ENCODE measurements at places on chromosomes 11 and 22.

DNA sequence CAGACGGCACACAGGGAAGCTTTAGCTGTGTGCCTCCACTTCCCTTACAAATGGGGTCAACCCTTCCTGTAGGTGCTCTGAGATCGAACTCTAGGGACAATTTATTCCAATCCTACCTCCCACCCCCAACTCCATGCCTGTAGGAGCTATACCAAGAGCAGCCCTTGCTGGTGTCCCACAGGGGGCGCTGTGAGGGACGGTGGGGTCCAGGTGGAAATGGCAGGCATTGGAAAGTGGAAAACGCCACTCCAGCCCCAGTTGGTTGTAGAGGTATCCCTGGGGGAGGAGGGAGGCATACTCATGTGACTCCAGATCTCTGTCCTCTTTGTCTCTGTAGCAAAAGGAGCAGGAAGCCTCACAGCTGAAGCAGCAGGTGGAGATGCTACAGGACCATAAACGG is 161.3 kb downstream of the MYO18B start:
- peak; percentile 66 for DNase-seq
- H3K27ac ChIP-seq = no peak overlapping the region
- no peaks in the 10 kb centered on the region for H3K4me1 ChIP-seq
- H3K36me3 ChIP-seq = no peaks in the 10 kb centered on the region

GRCh38 chr11:83159902-83160865 is 3.3 kb downstream of the PCF11 start:
- peaks cover 21% of the 10 kb centered on the region for H3K36me3 ChIP-seq
- H3K4me3 ChIP-seq = peak overlapping the region; percentile 91
- H3K4me1 ChIP-seq = peaks cover 17% of the 10 kb centered on the region
- no peak overlapping the region for H3K27ac ChIP-seq
- H3K27me3 ChIP-seq = no peaks in the 10 kb centered on the region
- DNase-seq = no peak

DNA sequence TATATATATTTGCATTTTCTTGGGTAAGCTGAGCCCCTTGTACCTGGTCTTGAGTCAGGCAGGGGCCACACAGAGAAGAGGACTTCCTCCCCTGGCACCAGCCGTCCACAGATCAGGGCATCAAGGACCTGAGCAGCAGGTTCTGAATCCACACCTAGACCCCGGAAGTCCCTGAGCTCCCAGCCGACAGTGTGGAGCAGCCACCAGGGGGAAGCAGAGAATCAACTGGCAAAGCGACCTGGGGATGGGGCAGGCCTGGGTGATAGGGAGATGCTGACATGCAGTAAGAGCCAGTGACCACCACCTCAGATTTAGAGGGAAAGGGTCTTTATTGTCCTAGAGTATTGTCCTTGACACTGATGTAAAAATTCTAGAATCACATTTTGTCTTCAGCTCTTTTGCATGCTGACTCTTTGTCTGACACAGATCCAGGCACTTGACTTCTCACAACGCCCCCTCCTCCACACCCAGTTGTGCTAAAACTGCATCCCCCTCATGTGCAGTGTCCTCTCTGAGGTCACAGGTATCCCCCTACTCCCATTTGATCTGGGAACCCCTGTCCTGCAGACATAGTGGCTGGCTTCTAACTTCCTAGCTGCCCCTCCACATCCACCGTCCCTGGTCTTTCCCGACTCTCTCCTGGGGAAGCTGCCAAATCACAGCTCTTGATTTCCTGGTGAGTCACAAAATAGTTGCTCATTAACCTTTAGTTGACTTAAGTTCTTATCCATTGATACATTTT is 109.3 kb downstream of the GGTLC2 start:
- H3K27me3 ChIP-seq = peaks cover 80% of the 10 kb centered on the region
- no peaks in the 10 kb centered on the region for H3K4me1 ChIP-seq
- peak; percentile 70 for DNase-seq
- H3K4me3 ChIP-seq = no peak overlapping the region
- H3K36me3 ChIP-seq = no peaks in the 10 kb centered on the region

DNA sequence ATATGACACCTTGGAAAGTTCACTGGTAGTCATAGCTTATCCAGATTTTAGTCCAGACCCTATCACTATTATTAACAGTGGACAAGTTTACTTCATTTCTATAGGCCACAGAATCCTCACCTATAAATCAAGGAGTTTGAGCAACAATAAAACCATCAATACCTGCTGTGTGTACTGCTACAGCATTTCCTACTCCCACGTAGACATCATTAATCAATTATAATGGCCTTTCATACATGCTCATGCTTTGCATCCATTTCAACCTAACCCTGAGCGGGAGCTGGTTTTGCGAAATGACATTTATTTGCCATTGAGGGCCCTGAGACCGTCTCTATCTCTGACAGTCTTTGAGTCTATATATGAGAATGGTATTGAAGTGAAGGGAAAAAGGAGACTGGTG is 312.3 kb downstream of the FAT3 start:
- DNase-seq = no peak
- H3K4me1 ChIP-seq = no peaks in the 10 kb centered on the region
- H3K36me3 ChIP-seq = no peaks in the 10 kb centered on the region
- no peaks in the 10 kb centered on the region for H3K27me3 ChIP-seq
- H3K27ac ChIP-seq = no peak overlapping the region
- no peak overlapping the region for H3K4me3 ChIP-seq

GRCh38 chr11:34468209-34468841 is 29.6 kb downstream of the CAT start:
- DNase-seq = peak; percentile 42
- H3K27me3 ChIP-seq = no peaks in the 10 kb centered on the region
- no peak overlapping the region for H3K27ac ChIP-seq
- H3K36me3 ChIP-seq = no peaks in the 10 kb centered on the region
- no peaks in the 10 kb centered on the region for H3K4me1 ChIP-seq

DNA sequence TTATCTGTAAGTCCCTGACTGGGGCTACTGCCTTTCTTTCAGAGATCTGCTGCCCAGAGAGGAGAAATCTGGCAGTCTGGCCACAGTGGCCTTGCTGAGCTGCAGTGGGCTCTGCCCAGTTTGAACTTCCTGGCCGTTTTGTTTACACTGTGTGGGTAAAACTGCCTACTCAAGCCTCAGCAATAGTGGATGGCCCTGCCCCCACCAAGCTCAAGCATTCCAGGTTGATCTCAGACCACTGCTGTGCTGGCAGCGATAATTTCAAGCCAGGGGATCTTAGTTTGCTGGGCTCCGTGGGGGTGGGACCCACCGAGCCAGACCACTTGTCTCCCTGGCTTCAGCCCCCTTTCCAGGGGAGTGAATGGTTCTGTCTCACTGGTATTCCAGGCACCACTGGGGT is 117.5 kb downstream of the TRPC6 start:
- no peaks in the 10 kb centered on the region for H3K27me3 ChIP-seq
- H3K27ac ChIP-seq = no peak overlapping the region
- H3K4me3 ChIP-seq = no peak overlapping the region
- H3K36me3 ChIP-seq = no peaks in the 10 kb centered on the region

DNA sequence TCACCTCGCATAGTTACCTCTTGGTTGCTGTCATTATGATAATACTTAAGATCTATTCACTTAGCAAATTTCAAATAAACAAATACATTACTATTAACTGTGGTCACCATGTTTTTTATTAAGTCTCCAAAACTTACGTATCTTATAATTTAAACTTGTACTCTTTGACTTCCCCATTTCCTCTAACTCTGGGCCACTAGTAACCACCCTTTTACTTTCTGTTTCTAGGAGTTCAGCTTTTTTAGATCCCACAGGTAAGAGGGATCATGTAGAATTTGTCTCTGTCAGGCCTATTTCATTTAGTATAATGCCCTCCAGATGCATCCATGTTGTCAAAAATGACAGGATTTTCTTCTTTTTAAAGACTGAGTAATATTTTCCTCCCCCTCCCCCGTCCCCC is 212.4 kb upstream of the C11orf87 start:
- no peak for DNase-seq
- H3K27me3 ChIP-seq = no peaks in the 10 kb centered on the region
- H3K36me3 ChIP-seq = no peaks in the 10 kb centered on the region
- H3K4me1 ChIP-seq = no peaks in the 10 kb centered on the region
